A549 treated with Hydrocortisone at 1 μM for 4 hours (cell line): ENCODE measurements at places on chromosomes 7 and 10. TPM values are rescaled to one million over a fixed set of nuclear protein-coding genes. Genes with fewer than 3 reads are reported as not detected.

Gene ADCK2
- 18.4 to 22.0 TPM (median 20.6 TPM) in 5 replicates for total RNA-seq

Gene MMP21
- 0.05 TPM in 1 of 5 replicates, not detected in the others for total RNA-seq

Gene PLXDC2
- total RNA-seq = 0.05 TPM in 2 of 5 replicates, not detected in the others

Gene NME8
- total RNA-seq = not detected in 5 replicates

Gene SEMA3D
- 0.01 to 0.07 TPM (median 0.02 TPM) in 4 of 5 replicates, not detected in the other for total RNA-seq

Gene POLL
- total RNA-seq = 13.9 to 17.5 TPM (median 15.9 TPM) in 5 replicates
